ENCODE measurements at places on chromosomes 7 and 10.
A peak's percentile ranks its signal among the peaks of the same experiment; 100 is the strongest.

DNA sequence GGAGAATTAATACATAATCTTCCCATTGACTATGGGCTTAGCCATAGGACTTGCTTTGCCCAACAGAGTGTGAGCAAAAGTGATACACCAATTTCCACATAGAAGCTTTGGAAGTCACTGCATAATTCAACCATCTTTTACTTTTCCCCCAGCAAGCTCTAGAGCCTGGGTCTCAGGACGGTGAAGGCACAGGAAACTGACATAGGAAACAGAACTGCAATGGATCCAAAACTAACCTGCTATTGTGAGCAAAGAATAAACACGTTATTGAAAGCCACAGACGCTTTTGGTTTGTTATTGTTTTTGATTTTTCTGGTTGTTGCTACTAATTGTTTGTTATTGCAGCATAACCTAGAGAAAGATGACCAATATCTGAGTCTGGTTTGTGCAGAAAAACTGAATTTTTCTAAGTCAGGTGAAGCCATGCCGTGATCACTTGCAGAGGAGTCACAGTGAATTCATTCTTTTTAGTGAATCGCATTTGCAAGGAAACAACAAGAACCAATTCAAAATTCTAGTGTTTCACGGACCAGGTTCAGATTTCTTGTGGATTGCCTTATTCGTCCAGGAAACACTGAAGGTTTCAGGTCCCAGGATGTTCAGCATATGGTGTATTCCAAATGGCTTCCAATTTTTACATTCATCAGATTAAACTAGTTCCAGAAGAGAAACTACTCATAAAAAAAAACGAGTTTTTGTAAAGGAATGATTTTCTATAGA, 52.8 kb downstream of the CUBN start:
- DNase-seq = no peak

DNA sequence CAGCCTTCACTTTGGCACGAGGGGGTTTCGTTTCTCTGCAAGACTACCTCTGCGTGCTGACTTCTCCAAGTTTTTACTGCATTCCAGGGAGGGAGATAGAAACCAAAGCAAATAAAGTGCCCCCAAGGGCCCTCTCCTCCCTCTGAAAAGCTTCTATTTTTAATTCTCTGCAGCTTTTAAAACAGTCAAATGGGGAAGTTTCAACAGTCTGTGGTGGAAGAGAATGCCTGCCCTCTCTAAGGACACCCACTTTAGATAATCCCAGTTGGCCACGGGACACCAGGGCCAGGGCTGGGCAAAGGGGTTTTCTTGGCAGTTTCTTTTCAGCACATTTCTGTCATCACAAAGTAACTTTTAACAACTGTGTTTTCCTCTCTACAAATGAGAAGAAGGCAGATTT, 386.7 kb upstream of the NPVF start:
- peak; percentile 22 for DNase-seq

GRCh38 chr7:12766416-12766815, 79.0 kb downstream of the ARL4A start:
- no peak for DNase-seq

DNA sequence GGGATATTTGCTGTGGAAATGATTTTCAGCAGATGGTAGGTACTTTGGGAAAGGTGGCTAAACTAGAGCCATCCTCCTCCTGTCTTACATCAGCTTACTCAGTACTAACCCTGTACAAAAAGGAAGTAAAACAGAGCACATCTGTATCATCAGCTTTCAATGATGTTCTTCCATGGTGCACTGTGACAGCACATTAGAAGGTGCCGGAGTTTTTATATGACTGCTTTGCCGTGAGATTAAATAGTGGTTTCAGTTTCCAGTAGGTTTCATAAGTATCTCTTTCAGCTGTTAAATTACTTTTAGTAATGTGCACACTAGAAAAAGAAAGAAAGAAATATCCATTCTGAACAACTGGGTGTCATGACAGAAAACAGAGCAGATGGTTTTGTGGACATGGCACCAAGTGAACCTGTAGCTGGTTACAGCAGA, 86.5 kb downstream of the ARID5B start:
- DNase-seq = no peak

- DNase-seq = no peak
These were observed 68.9 kb upstream of the HDAC9 start for GRCh38 chr7:18426564-18427226.

DNA sequence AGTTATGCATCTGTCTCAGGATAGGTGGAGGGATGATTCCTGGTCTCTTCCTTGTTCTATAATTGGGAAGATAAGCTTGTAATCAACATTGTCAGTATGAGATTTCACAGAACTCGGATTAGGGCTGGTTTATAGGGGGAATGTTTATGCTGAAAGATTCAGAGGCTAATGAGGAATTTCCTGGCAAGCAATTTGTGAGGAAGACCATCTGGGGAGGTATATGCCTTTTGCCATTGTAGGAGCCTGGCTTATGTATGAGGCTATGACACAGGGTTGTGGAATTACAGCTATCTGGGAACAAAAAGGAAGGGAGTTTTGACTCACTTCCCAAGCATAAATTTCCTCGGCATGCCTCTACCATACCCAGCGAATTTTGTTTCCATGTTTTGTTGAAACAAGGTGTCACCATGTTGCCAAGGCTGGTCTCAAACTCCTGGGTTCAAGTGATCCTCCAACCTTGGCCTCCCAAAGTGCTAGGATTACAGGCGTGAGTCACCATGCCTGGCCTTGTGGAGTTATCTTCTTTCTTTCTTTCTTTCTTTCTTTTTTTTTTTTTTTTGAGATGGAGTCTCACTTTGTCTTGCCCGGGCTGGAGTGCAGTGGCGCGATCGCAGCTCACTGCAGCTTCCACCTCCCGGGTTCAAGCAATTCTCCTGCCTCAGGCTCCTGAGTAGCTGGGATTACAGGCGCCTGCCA, 1.6 kb upstream of the COPS6 start:
- no peak for DNase-seq

DNA sequence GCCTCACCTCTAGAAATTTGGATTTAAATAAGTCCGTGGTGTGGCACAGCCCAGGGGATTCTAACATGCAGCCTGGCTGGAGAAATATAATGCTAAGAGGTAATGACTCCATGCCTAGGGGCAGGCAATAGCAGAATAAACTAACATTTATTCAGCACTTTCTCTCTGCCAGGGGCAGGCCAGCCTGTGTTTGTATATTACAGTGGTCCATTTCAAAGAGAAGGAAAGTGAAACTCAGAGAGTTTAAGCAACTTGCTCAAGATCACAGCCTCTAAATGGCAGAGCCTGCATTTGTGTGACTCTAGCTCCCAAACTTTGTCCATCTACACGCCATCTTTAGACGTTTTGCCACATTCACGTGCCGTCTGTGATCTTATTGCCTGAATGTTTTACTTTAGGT, 6.7 kb upstream of the LRRC18 start:
- DNase-seq = no peak

- DNase-seq = no peak
These were observed 64.9 kb upstream of the ASAH2 start for GRCh38 chr10:50316174-50316573.

- DNase-seq = no peak
These were observed 225.8 kb upstream of the PHYHIPL start for GRCh38 chr10:58950618-58951017.

GRCh38 chr10:5571826-5572225, 47.1 kb downstream of the CALML3 start:
- DNase-seq = no peak

DNA sequence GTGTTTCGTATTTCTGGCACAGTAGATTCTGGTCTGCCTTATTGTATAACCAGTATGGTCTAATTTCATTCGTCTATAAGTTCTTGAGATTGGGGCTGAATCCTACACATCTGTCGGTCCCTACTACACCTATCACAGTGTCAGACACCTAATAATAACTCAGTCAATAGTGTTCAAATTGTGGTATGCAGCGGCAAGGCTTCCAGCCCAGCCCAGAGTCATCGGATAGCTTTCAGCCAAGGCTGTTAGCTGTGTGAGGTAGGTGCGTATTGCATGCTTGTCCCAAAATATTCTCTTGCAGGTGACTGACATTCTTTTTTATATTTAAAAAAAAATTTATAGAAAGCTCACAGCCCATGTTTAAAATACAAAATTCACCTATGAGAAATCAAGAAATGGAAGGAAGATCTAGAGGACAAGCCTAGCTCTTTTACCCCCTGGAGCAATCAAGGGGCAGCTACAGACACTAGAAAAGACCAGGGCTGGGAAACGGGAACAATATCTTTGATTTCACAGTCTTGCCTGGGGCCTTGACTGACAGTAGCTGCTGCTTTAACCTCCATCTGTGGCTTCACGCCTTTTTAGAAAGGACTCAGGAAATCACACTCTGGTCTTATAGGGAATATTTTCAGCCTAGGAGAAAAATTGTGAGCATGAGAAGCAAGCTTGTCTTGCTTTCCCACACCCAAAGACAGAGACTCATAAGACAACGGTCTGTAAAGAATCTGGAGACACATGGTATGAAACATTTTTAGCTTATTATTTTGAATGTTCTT, 9.5 kb upstream of the ASB4 start:
- no peak for DNase-seq

- no peak for DNase-seq
These were observed 46.5 kb upstream of the C10orf71 start for GRCh38 chr10:49252313-49253034.

DNA sequence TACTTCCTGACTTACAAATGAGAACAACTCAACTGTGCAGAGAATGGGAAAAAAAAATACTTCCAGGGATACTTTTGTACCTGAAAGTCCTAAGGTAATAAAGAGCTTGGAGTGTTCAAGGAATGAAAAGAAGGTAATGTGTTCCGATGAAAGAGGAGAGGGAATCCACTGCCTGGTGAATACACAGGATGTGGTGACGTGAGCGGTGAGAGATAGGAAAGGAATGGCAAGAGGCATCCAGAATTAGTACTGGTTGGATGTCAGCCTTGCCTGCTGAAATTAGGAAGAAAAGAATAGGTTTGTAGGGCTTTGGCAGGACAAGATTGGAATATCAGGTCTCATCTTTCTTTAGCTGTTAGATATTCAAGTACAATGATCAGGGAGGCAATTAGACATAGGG, 347.7 kb downstream of the POM121L12 start:
- DNase-seq = no peak

Data from SIG-M5 (cell line).